DMS53 (cell line): ENCODE measurements at places on chromosomes 6 and 20.

DNA sequence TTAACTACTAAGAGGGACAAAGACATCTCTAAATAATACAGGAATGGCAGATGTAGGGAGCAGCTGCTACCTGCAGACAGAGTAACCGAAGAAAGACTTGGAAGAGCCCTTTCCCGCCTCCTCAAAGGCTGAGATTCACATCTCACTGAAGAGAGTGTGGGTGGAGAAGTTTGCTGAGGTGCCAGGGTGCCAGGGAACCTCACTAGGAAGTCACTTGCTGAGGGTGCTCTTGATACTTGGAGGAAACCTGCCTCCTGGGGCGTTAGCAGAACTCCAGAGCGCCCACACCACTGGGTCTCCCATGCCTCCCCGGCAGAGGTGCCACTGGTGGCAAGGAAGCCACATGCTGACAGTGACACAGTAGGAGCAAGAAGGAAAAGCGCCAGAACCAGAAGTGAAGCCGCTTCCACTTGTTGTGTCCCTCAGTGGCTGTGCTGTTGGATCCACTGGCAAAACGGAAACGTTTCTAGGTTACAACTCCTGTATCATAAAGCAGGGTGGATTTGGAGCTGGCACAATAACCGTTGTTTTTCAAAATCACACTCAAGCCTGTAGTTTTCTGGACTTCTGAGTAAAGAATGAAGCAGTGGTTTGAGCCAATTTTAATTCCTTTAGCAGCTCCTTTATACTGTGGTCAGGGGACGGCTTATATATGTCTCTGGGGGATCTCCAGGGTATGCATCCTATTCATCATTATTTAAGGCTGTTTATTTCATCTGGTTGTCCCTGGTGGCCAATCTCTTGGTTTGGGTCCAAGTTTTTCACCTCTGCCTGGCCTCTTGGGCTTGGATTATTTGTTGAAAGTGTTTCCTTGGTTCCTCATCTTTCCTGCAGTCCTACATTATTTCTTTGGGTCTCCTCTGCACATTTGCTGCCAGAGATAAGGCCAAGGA lies 64.5 kb downstream of the CDC5L start:
- DNase-seq, result no peak

DNA sequence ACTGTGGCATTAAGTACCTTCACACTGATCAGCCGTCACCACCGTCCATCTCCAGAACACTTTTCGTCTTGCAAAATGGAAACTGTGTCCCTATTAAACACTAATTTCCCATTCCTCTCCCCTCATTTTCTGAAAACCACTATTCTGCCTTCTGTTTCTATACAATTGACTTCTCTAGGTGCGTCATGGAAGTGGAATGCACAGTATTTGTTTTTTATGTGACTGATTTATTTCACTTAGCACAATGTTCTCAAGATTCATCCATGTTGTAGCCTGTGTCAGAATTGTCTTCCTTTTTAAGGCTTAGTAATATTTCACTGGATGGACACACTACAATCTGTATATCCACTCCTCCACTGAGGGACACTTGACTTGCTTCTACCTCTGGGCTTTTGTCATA lies 53.8 kb upstream of the PDE10A start:
- DNase-seq, result no peak

DNA sequence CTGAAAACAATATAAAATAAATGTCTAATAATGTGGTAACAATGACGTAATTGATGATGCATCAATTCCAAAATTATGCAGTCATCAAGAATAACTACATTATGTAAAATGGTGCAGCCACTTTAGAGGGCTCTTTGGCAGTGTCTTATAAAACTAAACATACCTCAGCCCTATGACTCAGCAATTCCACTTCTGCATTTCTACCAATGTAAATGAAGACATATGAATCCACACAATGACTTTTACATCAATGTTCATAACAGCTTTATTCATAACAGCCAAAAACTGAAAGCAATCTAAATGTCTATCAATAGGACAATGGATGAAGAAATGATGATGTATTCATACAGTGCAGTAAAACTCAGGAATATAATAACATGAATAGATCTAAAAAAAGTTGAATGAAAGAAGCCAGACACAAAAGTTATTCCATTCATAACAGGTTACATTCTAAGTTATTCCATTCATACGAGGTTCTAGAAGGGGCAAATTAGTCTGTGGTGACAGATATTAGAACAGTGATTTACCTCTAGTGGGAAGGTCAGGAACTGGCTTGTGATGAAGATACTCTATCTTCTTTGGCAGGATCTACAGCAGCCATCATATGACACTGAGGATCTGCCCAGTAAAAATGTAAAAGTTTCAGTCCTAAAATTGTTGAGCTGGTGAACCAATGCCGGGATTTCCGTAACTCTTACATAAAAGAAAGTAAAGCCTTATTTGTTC lies 396.1 kb downstream of the PLCB1 start:
- peak; percentile 56 for DNase-seq

GRCh38 chr6:41194386-41194785 lies 6.6 kb downstream of the TREML2 start:
- no peak for DNase-seq
